HT1080 (cell line): ENCODE measurements at places on chromosomes 5 and 9. TPM values are rescaled to one million over a fixed set of nuclear protein-coding genes. Genes with fewer than 3 reads are reported as not detected.

DNA sequence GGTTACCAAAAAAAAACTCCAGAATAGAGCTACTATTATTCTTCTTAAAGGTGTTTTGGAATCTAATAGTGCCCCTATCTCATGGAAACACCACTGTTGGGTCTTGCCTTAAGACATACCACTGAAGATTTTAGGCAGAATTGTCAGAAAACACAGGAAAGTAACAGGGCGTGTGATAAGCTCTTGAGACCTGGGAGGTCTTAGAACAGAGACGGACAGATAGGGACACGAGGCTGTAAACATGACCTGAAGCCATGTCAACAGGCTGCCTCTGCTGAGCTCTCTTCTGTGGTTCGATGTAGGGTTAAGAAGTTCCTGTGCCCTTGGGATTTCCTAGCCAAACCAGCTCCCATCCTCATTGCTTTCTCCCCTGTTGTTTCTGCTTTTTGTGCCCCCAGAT, 69.3 kb downstream of the CTSL start:
- no peak for DNase-seq

GRCh38 chr9:19464061-19464763, 55.4 kb downstream of the ACER2 start:
- no peak for DNase-seq

DNA sequence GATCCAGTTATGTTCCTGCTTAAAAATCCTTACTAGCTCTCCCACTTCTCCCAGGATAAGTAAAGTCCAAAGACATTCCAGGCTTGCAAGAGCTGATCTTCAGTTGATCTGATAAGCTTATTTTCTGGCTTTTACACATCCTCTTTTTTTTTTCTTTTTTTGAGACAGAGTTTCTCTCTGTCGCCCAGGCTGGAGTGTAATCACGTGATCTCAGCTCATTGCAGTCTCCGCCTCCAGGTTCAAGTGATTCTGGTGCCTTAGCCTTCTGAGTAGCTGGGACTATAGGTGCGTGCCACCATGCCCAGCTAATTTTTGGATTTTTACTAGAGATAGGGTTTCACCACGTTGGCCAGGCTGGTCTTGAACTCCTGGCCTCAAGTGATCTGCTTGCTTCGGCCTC, 37.3 kb upstream of the PTPN3 start:
- no peak for DNase-seq

SPATA31C1 gene
- total RNA-seq: not detected in 2 replicates

DNA sequence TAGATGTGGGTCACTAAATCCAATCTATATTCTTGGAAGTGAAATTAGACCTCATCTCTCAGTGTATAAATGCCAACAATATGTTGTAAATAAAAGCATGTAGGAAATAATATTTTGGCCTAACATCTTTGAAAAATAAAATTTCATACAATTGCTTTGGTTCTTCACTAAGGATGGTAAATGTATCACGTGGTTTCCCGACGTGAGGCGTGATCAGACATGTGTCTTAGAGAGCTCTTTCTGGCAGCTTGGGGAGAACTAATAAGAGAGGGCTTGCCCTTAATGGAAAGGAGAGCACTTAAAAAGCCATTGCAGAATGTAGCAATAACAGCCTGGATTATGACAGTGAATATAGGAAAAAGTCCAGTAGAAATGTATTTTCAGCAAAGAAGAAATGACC, 602.6 kb downstream of the CDH12 start:
- no peak for DNase-seq

GRCh38 chr5:103624035-103624480, 61.5 kb upstream of the NUDT12 start:
- peak; percentile 11 for DNase-seq

DNA sequence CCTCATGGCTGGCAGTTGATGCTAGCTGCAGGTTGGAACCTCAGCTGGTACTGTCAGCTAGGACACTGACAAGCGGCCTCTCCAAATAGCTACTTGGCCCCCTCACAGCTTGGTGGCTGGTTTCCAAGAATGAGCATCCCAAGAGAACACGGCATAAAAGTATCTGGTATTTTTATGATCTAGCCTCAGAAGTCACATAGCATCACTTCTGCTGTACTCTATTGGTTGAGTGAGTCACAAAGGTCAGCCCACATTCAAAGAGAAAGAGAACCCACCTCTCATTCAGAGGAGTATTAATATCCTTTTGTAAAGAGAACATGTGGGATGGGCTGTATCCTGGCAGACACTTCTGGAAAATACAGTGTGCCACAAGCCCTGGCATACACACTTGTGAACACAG, 6.0 kb upstream of the SIL1 start:
- peak; percentile 29 for DNase-seq

DNA sequence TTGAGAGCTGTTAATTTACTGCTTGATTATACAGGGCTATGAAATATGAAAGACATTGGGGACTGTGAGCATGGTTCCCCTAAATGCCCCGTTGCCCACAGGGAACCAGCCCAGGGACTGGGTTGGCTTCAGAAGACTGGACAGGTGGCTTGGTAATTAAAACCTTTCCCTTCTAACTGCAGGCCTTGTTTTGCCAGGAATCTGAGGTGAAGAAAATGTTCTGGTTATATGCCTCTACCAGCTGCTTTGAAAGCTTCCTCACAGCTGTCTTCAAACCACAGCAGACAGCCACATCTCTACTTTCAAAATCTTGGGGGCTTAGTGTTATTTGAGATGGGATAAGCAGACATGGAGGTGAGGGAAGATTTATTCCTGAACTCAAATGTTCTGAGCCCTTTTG, 153.3 kb upstream of the SPRY4 start:
- no peak for DNase-seq

DMGDH gene
- 0.24 TPM in 1 of 2 replicates, not detected in the other for total RNA-seq

FRMD3 gene
- 5.7 and 6.6 TPM in 2 replicates for total RNA-seq

- peak; percentile 11 for DNase-seq
These were observed 97.9 kb downstream of the SV2C start for GRCh38 chr5:76180814-76181805.

FSTL4 gene
- total RNA-seq: 0.30 and 0.47 TPM in 2 replicates

DNA sequence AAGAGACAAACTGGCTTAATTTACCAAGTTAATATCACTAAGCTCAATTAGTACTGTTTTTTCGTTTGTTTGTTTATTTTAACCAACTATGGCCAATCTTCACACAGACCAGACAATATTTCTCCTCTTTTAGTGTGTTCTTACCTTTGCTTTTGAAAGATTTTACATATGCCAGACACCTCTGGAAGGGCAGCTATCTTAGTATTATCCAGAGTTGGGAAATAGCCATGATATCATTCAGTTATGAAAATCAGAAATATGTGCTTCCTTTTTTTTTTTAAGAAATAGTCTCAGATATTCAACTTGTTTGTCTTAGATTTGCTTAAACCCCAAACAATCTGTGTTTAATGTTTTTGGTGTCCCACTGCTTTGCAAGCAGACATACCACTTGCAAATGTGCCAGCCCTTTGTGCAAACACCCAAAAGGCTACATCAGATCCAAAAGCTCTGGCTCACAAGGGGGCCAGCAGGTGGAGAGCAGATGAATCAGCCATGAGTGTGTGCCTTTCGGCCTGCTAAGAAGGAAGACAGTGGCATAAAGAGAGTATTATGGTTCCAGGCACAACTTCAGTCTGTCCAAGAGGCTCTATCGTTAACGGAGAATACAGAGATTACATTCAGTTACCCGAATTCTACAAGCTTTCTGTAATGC, 147.6 kb downstream of the EFNA5 start:
- DNase-seq: peak; percentile 70

- DNase-seq: no peak
These were observed 81.3 kb downstream of the SMARCA2 start for GRCh38 chr9:2096376-2096970.

NR4A3 gene
- total RNA-seq: 0.03 and 0.23 TPM in 2 replicates

DNA sequence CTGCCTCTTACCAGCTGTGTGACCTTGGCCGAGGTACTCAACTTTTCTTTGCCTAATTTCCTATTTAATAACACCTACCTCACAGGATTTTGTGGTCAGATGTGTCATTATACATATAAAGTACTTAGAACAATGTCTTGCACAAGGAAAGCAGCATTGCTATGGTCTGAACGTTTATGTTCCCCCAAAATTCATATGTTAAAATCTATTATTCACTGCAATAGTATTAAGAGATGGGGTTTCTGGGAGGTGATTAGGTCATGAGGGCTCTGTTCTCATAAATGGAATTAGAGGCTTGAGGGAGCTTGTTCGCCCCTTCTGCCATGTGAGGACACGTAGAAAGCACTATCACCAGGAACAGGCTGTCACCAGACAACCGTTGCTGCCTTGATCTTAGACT, 10.9 kb upstream of the RNF145 start:
- peak; percentile 28 for DNase-seq

CCDC180 gene
- 0.03 and 0.88 TPM in 2 replicates for total RNA-seq
